ENCODE measurements at places on chromosomes 7 and 10.

- DNase-seq = no peak
These were observed 118.4 kb upstream of the EFCAB10 start for GRCh38 chr7:105699568-105700236.

- DNase-seq = no peak
These were observed 13.9 kb upstream of the ABCC2 start for GRCh38 chr10:99768556-99768955.

- peak; percentile 7 for DNase-seq
These were observed 64.4 kb upstream of the AHR start for GRCh38 chr7:17234030-17234397.

DNA sequence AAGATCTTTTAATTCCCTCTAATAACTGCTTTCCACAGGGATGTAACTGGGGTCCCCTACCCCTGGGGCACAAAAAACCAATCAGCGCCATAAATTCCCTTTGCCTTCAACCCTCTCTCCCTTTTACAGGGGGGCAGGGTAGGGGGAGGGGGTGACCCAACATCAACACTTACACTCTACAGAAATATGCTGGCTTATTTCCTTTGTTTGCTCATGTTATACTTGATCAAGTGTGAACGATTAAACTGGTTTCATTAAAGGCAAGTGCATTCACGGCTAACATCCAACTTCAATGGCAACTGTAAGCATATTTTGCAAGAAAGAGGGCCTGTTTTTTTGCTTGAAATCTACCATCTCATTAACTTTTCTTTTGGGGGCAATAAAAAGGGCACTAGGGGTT is 2.9 kb downstream of the CTBP2 start:
- no peak for DNase-seq

DNA sequence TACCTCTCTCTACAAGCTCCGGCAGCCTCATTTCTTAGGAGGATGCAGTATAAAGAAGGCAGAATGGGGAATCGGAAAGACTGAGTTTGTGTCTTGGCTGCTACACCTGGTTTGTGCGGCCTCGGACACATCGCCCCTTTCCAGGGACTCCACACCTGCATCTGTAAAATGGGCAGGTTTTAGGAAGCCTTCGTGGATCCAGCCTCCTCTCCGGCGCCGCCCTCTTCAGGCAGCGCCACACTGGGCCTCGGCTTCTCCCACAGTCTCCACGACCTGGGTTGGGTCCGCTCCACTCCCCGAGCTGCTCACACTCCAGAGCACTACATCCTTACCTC is 341 bp downstream of the GOT1 start:
- no peak for DNase-seq

DNA sequence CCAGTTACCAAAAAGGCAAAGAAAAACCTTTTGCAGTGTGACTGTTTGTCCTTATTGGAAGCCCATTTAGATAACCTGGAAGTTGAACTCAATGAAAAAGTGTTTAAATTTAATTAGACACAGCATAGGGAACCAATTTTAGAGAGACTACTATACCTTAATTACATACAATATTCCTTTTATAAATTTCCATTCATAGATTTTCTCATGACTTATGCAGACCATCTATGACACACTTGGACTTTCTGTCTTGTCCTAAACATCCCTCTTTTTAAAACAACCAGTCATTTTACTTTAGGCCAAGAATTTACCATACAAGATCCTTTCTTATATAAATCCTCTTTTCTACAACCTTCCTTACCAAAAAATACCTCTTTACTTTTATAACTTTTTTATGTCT is 61.6 kb downstream of the MTURN start:
- no peak for DNase-seq

DNA sequence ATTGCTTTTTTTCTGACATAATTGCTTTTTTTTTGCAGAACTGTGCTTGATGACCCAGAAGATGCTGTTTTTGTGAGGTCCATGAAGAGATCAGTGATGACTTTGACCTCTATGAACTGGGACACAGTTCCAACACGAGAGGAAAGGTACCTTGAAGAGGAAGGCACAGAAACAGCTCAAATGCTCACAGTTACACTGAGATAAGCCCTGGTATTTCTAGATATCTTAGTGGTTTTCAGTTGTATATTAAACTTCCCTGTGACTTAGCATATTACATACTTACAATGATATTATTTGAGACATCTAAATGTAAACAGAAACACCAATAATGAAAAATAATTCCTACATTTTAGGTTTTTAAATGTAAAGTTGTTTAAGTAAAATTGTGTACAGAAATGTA is 54.7 kb downstream of the LRRC72 start:
- no peak for DNase-seq

DNA sequence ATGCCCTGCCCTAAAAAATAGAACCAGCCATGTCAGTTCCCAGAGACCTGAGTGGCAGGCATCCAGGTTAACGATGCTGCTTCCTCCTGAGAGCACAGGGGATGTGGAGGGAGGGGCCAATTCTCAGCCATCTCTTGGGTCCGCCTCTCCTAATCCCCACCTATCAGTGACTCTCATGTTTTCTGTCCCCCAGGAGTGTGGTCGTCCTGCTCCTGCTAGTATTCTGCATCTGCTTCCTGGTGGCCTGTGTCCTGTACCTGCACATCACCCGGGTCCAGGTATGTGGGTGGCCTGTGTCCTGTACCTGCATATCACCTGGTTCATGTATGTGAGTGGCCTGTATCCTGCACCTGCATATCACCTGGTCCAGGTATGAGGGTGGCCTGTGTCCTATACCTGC is 105.3 kb downstream of the ADCY1 start:
- no peak for DNase-seq

DNA sequence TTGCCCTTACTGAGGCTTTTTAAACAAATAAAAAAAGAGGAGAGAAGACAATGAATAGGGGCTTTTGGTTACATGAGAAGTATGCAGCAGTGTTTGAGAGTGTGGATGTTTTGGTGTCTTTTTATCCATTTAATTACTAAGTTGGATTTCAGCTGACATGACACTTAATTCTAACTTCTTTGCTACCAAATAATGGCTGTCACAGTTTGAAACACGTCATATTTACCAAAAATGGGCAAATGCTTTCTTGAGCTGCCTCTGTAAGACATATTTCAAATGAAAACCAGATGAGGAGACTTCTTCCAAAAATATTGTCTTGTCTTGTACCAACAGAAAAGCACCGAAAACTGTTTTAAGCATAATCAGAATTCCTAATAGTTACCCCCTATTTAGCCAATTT is 4.0 kb downstream of the ABCB4 start:
- no peak for DNase-seq

GRCh38 chr7:100825215-100825671 is 2.1 kb downstream of the EPHB4 start:
- DNase-seq = no peak

DNA sequence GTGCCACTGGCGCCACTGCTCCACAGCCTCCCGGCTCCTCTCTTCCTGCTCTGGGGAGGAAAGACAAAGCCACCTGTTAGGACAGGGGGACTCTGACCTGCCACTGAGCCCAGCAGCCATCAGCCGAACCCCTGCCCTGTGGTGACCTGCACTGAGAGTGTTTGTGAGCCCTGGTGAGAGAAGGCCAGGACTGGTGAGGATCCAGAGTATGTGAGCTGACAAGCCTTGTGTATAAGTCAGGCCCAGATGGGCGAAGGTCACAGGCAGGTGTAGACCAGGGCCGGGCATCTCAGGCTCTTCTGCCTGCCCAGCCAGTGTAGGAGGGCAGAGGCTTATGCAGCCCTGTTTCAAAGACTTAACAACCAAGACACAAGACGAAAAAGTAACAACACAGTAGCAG is 12.0 kb downstream of the UCMA start:
- DNase-seq = no peak

GRCh38 chr7:95427914-95428516 is 6.8 kb downstream of the PON2 start:
- no peak for DNase-seq

- DNase-seq = no peak
These were observed 289.5 kb downstream of the KCNMA1 start for GRCh38 chr10:77348082-77348481.

DNA sequence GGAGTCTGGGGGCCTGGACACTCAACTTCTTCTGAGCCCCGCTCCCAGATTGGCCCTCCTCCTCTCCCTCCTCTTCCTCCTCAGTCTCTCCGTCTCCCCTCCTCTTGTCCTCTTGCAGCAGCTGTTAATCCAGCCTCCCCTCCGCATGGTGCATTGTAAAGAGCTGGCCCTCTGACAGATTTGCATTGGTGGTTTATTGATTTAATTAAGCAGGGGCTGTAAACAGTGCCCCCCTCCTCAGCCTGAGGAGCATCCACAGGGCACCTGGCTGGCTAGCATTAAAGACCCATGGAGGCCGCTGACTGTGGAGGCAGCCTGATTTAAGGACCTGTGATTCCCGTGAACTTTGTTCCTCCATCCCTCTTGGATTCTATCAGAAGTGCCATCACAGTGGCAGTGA is 28.9 kb upstream of the PCBD1 start:
- DNase-seq = no peak

DNA sequence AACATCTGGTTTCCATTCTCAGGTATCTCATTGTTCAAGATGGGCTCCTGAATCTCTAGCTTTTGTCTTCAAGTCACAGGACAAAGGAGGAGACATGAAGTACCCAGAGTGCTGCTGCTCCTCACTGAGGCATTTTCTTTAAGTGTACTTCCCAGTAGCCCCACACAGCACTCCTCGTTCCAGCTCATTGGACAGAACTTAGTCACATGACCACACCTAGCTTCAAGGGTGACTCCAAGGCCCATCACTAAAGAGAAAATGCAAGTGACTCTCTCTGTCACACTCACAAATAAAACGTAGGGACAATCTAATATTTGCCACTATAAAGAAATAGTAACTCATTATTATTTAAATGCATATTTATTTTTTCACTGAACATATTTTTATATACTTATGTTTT is 58.3 kb upstream of the NEUROD6 start:
- no peak for DNase-seq

DNA sequence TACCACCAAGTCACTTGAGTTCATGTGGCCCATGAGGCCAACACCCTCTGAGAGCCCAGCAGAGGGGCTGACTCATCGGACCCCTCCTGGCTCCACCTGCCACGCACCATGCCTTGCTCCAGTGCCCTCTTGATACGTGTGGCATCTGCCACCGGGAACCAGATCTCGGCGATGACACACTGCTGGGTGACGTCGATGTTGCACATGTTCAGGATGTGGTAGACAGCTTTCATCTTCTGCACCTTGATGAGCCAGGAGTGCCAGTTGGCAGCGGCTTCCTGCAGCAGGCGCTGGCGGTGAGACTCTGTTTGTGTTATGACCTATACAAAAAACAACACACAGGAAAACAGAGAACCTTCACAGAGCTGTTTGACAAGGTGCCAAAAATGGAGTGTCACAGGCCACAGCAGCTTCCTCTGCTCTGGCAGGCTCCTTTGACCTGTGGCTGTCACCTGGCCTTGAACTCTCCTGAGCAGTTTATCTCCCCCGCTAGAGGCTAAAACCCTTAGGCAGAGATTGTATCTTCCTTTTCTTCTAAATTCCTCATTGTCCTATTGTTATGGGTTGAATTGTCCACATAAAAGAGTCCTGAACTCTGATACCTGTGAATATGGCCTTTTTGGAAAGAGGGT is 45.2 kb upstream of the TMEM213 start:
- peak; percentile 84 for DNase-seq

DNA sequence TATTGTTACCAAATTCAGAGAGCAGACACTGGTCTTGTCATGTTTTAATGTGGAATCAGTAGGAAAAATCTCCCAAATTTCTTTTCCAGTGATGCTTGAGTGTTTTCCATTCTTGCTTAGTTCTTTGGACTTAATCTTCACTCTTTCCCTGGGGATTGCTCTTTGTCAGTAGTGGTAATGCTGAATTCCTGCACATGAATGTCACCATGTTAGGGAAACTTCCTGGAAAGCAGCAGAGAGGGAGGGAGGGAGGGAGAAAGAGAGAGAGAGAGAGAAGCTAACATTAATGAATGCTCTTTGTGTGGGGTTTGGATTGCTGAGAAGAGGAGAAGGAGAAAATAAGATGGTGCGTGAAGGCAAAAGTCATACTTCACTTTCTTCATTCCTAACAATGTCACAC is 295.3 kb upstream of the COBL start:
- DNase-seq = no peak

DNA sequence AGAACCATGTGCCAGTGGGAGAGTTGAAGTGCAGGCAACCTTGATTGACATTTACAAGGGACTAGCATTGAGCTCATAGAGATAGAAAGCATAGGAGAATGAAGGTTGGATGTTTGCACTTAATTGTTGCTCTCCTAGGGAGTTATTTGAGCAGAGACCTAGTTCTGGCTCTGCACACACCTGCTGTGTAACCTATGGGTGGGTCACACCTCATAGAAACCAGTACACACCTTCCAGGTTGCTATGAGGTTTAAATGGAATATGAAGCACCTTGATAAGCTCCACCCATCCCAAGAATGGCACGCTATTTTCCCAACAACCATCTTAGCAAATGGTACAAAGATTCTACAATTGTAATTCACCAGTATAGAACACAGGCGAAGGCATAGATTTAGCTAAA is 86.2 kb upstream of the AOAH start:
- DNase-seq = no peak

DNA sequence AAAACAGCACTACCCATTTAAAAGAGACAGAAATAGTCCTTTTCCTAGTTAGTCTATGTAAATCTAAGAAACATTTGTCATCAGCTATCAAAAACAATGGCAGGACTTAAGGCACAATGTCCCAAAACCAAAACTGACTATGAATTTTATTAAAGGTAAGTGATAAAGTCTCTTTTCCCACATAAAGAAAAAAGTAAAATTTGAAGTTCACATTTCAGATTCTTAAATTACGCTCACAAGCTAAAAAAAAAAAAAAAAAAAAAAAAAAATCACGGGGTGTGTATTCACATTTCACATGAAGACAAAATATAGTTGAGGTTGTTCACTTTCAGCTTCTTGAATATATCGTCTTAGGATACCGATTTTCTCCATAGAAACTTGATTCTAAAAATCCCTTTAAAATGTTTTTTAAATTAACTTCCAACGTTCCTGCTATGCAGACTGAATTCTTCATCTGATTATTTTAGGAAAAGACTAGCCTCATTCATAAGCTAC is 1.6 kb downstream of the P4HA1 start:
- no peak for DNase-seq

DNA sequence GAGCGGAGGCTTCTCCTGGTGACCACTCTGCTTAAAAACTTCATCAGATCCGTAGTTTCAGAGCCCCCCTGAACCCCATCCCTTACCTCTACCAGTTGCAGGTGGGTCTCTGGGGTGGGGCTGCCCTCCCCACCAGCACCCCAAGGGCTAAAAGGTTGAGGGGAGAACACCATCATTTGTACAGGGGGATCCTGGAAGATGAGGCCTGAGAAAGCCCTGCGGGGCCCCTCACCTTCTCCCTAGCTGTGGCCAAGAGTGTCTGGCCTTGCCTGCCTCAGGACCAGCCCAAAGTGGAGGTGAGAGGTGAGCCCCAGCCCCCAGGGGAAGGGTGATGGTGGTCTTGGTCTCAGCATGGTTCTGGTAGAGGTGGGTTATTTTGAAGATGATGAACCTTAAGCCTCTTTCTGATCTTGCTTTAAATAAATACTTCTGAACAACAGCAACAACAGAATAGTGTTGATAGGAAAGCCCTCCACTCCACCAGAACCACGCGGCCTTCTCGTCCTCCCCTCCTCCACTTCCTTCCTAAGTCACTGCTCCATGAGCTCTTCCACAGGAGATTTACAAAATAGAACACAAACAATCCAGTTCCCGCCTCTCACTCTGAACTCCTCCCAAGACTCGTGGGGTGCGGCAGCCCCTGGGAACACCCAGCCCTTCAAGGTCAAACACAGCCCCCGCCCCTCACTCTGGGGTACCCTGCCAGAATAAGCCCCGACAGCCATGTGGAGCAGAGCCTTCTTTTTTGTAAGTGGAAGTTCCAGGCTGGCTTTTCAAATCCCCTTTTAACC is 169.1 kb downstream of the EGFR start:
- DNase-seq = no peak

GRCh38 chr7:147363101-147363500 is 1227.5 kb upstream of the C7orf33 start:
- DNase-seq = no peak

All from stimulated activated CD4-positive, alpha-beta T cell treated with anti-CD3 and anti-CD28 coated beads, Interleukin-15, amount 100 ng/mL, for 48 hours (primary cell).